ENCODE measurements at places on chromosomes 11 and 22.

DNA sequence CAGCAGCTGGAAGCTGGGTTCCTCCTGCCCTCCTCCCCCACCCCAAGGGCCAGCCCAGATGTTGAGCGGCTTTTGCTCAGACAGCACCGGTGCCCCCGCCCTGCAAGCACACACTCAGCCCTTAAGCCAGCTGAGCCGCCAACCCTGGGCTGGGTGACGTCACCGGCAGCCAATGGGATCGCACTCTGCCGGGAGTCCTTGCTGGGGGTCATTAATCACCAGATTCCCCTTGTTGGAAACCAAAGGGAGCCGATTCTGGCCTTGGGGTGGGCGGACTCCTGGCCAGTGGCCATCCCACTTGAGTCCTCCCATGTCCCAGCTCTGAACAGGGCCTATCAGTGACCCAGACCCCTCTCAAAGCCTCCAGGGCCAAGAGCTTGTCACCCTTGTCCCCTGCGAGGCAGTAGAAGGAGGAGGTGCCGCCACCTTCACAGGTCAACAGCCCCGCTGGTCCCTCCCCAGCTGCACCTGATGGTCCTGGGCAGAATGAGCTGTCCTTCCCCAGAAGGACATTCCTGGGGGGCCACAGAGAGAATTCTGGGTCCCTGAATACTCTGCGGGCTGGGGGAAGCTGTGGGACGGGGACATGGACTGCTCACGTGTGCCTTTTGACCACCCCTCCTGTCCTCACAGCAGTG is 7.4 kb downstream of the DUSP8 start:
- H3K27me3 ChIP-seq: peaks cover under 1% of the 10 kb centered on the region
- no peak overlapping the region for H3K27ac ChIP-seq
- DNase-seq: peak; percentile 92

DNA sequence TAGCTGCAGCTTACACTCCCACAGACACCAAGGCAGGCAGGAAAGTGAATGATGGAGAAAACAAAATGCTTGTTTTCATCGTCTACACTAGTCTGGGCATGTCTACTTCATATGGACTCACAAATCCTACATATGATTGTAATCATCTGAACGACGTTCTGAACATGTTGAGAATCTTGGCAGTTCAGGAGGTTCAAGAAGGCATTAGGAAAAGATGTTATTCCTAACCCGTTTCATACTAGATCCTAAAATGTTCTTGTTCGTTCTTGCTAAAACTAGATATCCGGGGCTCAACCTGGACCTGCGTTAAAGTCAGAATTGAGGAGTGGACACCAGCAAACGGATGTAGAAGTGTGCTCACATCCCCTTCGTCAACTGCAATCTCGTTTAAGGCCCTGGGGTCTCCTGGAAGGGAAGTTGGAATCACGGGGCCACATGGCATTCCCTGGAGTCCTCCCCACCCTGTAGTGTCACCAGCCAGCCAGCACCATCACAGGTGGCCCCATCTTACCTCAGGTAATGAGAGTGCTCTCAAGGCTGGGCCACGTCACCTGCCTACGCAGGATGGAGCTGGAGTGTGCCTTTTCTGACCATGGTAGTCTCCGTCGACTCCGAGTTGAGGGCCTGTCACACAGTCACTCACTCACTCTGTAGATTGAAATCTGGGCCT is 37.3 kb downstream of the C11orf58 start:
- no peak for DNase-seq
- H3K4me3 ChIP-seq: no peak overlapping the region
- H3K4me1 ChIP-seq: no peaks in the 10 kb centered on the region
- H3K36me3 ChIP-seq: no peaks in the 10 kb centered on the region

DNA sequence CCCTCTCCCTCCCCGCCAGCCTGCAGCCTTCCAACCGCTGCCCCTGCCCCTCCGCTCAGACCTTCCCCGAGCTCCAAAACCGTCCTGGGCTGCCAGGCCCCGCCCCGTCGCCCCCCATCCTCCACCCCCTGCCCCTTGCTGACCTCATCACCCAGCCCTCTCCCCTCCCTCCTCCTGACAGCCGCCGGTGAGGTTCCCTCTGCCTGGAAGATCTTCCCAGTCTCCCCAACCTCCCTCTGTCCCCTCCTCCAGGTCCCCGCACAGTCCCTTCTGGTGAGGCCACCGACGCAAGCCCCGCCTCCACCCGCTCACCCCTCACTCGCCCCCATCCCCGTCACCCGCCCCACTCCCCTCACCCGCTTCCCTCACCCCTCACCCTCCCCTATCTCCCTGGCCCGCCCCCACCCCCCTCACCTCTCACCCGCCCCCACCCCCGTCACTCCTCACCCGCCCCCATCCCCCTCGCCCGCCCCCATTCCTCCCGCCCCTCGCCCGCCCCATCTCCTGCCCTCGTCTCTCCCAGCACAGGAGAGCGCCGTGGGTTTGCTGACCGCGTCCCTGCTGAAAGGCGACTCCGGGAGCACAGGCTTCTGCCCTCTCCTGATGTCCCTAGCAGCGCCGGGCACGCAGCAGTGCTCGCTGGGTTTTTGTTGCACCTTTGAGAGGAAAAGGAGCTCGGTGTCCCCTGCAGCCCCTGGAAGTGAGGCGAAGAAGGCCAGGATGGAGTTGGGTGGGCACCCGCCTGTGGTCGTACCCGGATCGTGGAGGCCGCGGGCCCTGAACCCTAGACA is 16.4 kb upstream of the UPK3A start:
- peaks cover 4% of the 10 kb centered on the region for H3K4me1 ChIP-seq
- H3K27me3 ChIP-seq: peaks cover 11% of the 10 kb centered on the region
- H3K4me3 ChIP-seq: peak overlapping the region; percentile 71

DNA sequence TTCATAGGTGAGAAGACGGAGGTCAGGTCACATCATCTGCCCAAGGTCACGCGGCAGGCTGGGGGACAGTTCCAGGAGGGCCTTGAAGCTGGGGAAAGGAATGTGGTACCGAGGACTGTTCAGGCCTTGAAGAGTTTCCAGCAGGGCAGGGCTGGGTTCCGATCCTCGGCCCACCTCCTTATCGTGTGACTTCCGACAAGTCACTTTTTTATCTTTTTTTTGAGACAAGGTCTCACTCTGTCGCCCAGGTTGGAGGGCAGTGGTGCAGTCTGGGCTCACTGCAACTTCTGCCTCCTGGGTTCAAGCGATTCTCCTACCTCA is 623 bp downstream of the NDUFS8 start:
- H3K4me3 ChIP-seq: peak overlapping the region; percentile 70
- H3K27me3 ChIP-seq: no peaks in the 10 kb centered on the region
- peaks cover 12% of the 10 kb centered on the region for H3K4me1 ChIP-seq
- peak overlapping the region; percentile 82 for H3K27ac ChIP-seq

DNA sequence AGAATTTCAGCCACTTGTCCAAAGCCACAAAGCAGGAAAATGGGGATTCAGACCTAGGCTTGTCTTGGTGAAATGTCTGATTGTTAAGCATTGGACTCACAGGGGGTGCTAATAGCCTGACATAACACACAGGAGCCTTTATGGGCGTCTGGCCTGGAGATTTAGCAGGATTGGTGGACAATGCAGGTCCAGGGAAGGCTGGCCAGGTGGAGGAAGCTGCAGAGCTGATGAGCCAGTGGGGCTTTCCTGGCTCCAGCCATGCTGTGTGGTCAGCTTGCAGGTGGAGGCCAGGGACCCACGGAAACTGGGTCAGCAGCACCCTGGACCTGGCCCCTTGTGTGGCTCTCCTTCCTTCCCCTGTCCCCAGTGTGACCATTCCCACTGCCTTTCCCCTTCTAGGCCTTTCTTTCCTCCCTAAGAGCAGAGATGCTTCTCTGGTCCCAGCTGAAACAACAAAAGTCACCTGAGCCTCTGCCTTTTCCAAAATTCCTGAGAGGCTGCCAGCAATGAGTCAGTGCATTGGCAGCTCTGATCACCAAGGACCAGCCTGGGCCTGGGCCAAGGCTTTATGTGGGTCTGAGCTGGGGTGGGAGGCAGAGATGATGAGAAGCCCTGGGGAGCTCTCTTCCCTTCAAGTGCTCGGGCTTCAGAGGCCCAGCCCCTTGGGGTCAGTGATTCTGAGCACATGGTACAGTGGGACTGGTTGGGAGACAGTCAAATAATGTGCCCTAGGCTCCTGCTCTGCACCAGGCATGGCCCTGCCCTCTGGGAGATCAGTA is 85.2 kb downstream of the CCDC81 start:
- no peak overlapping the region for H3K27ac ChIP-seq
- no peaks in the 10 kb centered on the region for H3K27me3 ChIP-seq
- no peak overlapping the region for H3K4me3 ChIP-seq
- peak; percentile 95 for DNase-seq
- H3K36me3 ChIP-seq: peaks cover 1% of the 10 kb centered on the region
- H3K4me1 ChIP-seq: peaks cover 20% of the 10 kb centered on the region

GRCh38 chr22:17258015-17258787 is 39.0 kb upstream of the ADA2 start:
- H3K36me3 ChIP-seq: no peaks in the 10 kb centered on the region
- no peak overlapping the region for H3K4me3 ChIP-seq
- peak; percentile 50 for DNase-seq
- no peak overlapping the region for H3K27ac ChIP-seq
- H3K4me1 ChIP-seq: no peaks in the 10 kb centered on the region

- no peaks in the 10 kb centered on the region for H3K4me1 ChIP-seq
- H3K27ac ChIP-seq: no peak overlapping the region
- no peak overlapping the region for H3K4me3 ChIP-seq
- no peaks in the 10 kb centered on the region for H3K27me3 ChIP-seq
- no peaks in the 10 kb centered on the region for H3K36me3 ChIP-seq
These were observed 285.9 kb downstream of the BRD1 start for GRCh38 chr22:49541693-49542230.

DNA sequence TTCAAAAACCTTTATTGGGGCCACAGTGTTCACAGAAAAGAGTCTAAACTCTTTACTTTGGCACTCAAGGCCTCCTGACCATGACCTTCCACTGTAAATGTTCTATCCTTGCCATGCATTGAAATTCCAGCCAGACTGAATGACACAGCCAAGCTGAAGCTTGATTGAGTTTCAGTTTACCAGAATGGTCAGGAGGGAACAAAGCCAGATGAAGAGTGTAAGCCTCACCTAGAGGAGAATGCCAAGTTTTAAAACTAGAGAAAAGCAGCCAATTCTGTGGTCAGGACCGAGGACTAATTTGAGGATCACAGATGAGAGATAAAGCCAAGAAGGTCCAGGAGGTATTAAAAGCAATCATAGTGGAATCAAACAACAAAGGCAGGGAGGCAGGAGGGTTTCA is 215.3 kb downstream of the KCNA4 start:
- no peak overlapping the region for H3K4me3 ChIP-seq
- no peaks in the 10 kb centered on the region for H3K36me3 ChIP-seq
- H3K27me3 ChIP-seq: no peaks in the 10 kb centered on the region
- DNase-seq: no peak
- H3K4me1 ChIP-seq: no peaks in the 10 kb centered on the region

GRCh38 chr11:7480113-7480512 is 5.2 kb upstream of the OLFML1 start:
- H3K36me3 ChIP-seq: no peaks in the 10 kb centered on the region
- H3K4me3 ChIP-seq: no peak overlapping the region

DNA sequence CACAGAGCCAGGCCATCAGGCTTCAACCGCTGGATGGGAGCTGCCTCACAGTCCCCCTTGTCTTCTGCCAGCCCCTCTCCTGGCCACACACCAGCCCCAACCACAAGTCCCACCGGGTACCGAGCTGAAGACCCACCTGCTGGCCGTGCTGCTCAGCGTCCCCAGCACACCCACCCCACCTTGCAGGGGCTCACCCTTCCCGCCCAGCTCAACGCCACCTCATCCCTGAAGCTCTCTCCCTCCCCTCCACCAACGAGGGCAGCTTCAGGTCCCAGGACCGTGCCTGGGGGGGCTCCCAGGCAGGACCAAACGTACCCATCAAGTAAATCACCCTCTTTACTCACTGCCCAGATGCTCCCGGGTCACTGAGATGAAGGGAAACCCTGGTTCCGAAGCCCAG is 141.0 kb downstream of the CRYBB2 start:
- no peaks in the 10 kb centered on the region for H3K27me3 ChIP-seq
- no peak overlapping the region for H3K27ac ChIP-seq
- H3K36me3 ChIP-seq: peaks cover 6% of the 10 kb centered on the region
- H3K4me1 ChIP-seq: no peaks in the 10 kb centered on the region
- DNase-seq: no peak
- H3K4me3 ChIP-seq: no peak overlapping the region

- no peak overlapping the region for H3K27ac ChIP-seq
- no peak overlapping the region for H3K4me3 ChIP-seq
- no peaks in the 10 kb centered on the region for H3K27me3 ChIP-seq
- H3K36me3 ChIP-seq: no peaks in the 10 kb centered on the region
- H3K4me1 ChIP-seq: no peaks in the 10 kb centered on the region
- no peak for DNase-seq
These were observed 724.5 kb upstream of the RAG2 start for GRCh38 chr11:37322333-37323194.

- peak; percentile 87 for DNase-seq
- peaks cover 3% of the 10 kb centered on the region for H3K36me3 ChIP-seq
- peaks cover 9% of the 10 kb centered on the region for H3K4me1 ChIP-seq
- H3K27me3 ChIP-seq: no peaks in the 10 kb centered on the region
These were observed at the start of the genes HPS4 and SRRD for GRCh38 chr22:26483439-26484359. Gene HPS4, minus strand, starts transcription at chr22:26483783. Its CDS starts 2,021 bp downstream, at chr22:26481762. Gene SRRD, plus strand, starts transcription at chr22:26483877. Its CDS starts 14 bp downstream, at chr22:26483891.

DNA sequence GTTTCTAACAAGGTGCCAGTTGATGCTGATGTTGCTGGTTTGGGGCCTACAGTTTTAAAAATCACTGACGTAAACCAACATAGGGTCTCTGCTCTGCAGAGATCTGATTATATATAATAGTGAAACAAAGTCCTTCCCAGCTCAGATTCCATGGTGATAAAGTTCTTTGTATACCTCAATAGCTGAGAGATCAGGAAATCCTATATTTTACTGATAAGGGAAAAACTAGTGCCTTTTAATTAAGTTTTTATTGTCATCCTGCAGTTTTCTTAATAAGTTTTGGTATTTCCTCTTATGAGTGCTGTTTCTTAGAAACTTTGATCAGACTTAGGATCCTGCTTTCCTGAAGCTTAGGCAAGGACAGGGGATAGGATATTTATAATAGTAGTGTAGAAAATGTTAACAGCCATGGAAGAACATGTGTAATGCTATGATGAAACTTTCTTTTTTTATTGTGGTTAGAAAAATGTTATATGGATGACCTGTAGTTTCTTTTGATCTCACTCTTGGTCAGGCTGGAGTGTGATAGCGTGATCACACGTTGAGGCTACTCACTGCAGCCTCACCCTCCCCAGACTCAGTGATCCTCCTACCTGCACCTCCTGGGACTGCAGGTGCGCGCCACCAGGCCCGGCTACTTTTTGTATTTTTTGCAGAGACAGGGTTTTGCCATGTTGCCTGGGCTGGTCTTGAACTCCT is 14.1 kb downstream of the CAPRIN1 start:
- no peak overlapping the region for H3K4me3 ChIP-seq
- peaks cover 2% of the 10 kb centered on the region for H3K36me3 ChIP-seq
- peak; percentile 41 for DNase-seq
- H3K4me1 ChIP-seq: no peaks in the 10 kb centered on the region

DNA sequence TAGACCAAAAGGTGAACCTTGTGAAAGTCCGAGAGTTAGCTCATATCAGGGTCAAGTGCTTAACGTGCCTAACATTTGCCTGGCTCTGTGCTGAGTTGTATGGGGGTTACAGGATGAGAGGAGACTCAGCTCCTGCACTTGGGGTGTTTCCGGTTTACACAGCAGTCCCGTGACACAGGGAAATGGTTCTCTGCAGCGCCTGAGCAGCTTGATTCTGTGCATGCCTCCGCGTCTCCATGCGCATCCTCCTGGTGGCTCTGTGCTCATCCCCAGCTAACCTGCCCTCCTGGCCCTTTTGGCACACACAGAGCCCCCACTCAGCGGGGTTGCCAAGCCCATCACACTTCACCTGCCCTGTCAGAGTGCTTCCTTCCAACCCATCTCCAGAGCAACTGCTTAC is 238.3 kb upstream of the TBCEL start:
- no peak overlapping the region for H3K4me3 ChIP-seq
- H3K36me3 ChIP-seq: no peaks in the 10 kb centered on the region
- H3K4me1 ChIP-seq: no peaks in the 10 kb centered on the region
- H3K27ac ChIP-seq: no peak overlapping the region

Measured in fibroblast of lung (primary cell).